ENCODE measurements at places on chromosomes 11 and 22.

- no peak for DNase-seq
Observed at GRCh38 chr22:29813563-29813962, 24.5 kb downstream of the ASCC2 start.

DNA sequence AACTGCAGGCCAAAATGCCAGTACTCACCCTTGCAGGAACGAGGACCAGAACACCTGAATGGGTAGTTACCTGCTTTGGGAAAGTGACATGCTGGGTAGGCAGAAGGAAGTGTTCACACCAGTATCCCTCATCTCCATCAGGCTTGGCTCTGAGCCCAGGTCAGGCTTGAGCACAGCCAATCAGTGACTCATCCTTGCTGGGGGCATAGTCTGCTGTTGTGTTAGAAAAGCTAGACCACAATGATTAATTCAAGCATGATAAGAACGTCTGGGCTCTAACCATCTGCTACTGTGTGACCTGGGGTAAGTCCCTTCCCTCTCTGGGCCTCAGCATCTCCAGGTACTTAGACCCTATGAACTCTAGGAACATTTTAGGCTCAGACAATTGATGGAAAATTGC is 450.4 kb downstream of the MIAT start:
- DNase-seq: peak; percentile 29

GRCh38 chr11:75079546-75079945 is 17.1 kb downstream of the OR2AT4 start:
- DNase-seq: no peak

DNA sequence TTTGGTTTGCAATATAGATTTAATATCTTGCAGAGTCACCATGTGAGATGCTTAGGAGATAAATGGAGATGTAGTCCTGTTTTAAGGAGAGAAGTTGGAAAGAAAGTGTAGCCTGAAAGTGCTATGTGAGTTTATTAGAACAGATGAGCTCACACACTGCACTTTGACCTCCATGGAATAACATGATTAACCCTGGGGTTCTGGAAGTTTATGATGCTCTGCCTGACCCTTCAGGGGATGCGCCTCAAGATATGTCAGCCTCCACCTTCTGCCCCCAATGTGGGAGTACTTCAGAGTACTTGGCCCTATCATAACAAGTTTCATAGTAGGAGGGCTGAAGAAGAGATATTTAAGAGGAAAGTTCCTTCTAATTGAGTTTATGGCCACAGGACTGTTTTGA is 23.3 kb upstream of the TRIM21 start:
- no peak for DNase-seq

DNA sequence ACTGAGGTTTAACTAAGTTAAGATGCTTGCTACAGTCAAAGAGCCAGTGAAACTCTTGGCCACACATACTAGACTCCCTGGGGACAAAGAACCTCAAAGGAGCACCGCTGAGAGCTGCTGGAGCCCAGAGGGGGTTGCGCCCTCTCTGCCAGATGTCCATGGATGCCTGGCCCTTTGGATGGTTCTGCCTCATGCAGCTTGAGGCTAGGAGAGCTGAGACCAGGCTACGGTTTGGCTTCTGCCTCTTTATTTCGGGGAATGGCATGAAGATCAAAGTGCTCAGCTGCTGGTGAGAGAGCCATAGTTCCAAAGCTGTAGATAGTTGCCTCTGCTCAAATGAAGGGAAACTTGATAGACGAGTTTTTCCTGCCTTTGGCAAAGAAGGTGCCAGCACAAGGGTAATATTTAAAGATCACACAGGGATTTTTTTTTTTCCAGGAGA is 43.0 kb downstream of the RASSF10 start:
- no peak for DNase-seq

GRCh38 chr11:31796499-31797189 is 14.5 kb downstream of the PAX6 start:
- DNase-seq: no peak

DNA sequence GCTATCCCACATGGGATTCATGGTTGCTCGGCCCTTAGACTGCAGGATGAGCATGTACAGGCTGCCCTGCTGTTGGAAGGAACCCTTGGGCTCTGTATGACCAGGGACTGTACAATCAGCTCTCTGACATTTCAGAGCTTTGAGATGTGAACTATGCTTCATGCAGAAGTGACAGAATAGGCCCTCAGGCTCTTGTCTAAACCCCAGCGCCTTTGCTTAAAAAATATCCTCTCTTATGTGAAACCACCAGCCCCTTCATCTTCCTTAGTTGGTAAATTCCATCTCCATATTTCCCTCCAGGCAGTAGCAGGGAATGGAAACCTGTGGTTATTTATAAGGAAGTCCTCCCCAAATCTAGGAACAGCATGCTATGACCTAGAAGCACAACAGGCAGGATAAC is 78.9 kb upstream of the PLET1 start:
- DNase-seq: no peak

GRCh38 chr11:84922836-84923235 is 704.3 kb downstream of the DLG2 start:
- no peak for DNase-seq

DNA sequence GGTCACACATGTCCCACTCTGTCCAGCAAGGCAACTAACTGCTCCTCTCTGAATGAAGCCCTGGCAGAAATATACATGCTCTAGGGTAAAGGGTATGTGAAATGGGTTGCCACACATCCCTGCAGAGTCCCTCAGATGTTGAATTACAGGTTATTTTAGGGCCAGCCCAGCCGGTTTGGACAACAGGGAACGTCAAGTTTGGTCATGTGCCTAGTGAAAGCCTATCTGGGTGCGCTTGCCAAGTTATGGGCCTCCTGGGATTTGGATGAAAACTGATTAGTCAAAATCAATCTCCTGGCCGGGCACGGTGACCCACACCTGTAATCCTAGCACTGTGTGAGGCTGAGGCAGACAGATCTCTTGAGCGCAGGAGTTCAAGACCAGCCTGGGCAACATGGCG is 10.4 kb downstream of the AP1B1 start:
- no peak for DNase-seq

DNA sequence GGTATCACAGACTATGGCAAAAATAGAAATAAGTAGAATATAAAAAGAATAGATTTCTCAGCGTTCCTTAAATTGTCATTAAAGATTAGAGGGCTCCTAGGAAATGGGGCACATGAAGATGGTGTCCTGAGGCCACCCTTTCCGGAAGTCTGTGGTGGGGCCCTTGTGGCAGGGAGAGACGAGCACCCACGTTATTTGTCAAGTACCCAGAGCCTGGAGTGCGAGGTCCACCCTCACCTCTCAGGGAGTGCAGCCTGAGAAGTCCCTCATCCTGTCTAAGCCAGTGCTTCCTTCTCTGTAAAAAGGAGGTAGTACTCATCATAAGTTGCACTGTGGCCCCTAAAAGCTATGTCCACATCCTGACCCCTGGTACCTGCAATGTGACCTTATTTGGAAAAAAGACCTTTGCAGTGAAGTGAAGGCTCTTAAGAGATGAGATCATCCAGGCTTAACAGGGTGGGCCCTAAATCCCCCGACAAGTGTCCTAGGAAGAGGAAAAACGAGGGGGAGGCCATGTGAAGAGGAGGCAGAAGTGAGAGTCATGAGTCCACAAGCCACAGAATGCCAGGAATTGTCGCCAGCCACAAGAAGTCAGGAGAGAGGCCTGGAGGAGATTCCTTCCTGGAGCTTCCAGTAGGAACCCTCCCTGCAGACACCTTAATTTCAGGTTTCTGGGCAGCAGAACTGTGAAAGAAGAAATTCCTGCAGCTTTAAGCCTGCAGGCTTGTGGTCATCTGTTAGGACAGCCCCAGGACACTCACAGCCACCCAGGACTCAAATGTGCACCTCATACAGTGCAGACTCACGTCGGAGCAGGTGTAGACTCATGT is 76.8 kb upstream of the CCND1 start:
- no peak for DNase-seq

DNA sequence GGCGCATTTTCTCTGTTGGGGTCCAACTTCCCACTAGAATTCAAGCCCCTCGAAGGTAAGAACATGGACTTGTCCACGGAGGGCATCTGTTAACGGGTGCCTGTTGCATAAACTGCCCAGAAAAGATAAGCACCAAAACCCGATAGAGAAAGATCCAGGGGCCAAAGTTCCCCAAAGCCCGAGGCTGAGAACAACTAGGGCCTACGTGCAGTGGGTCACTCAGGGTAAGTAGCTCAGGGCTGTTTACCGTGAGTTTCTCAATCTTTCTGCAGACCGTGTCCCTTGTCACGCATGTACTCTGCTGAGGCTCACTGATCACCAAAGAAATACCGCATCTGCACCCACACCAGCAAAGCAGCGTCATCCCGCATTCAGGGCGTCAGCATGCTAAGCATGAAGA is 24.4 kb downstream of the PGA5 start:
- no peak for DNase-seq

DNA sequence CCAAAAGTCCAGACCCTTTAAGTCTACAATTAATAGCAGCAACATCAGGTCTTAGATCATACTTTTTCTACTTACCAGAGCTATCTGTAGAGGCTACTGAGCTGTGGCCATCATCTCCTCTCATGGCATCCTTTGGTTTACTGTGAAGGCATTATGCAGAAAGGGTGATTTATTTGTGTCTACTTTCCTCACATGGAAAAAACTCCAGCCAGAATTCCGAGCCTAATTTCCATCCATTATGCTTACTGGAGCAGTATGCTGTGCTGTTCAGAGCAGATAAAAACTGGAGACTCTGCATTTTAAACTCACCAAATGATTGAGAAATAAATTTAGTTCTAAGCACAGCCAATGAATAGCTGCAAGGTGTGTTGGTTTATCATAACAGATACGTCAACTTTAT is 581.8 kb downstream of the ETS1 start:
- DNase-seq: no peak

DNA sequence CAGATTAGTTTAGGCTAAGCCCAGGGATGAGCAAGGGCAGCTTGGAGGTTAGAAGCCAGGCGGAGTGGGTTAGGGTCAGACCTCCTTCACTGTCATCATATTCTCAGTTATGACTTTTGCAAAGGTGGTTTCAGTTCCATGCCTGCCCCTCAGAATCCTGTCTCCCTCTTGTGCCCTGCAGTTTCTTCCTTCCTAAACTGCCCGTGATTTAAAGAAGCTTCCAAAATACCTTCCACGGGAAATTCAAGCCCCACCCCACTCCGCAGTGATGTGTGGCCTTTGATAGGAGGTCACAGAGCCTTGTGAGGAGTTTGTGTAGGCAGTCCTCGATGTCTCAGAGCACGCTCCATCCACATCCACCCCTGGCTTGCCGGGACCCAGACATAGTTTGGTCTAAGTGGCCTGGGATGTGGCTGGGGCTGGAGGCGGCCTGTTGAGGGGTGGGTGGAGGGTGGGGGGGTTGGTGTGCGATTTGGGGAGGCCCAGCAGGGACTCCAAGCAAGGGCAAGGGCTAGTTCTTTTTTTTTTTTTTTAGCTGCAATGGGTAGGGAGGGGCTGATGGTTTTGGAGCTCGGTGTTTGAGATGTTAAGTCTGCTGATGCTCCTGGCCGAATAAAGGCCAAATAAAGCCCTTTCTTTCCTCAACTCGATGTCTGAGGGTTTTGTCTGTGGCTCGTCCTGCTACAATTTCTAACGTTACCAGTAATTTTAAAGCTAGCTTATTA is 1.6 kb upstream of the IFITM1 start:
- no peak for DNase-seq

DNA sequence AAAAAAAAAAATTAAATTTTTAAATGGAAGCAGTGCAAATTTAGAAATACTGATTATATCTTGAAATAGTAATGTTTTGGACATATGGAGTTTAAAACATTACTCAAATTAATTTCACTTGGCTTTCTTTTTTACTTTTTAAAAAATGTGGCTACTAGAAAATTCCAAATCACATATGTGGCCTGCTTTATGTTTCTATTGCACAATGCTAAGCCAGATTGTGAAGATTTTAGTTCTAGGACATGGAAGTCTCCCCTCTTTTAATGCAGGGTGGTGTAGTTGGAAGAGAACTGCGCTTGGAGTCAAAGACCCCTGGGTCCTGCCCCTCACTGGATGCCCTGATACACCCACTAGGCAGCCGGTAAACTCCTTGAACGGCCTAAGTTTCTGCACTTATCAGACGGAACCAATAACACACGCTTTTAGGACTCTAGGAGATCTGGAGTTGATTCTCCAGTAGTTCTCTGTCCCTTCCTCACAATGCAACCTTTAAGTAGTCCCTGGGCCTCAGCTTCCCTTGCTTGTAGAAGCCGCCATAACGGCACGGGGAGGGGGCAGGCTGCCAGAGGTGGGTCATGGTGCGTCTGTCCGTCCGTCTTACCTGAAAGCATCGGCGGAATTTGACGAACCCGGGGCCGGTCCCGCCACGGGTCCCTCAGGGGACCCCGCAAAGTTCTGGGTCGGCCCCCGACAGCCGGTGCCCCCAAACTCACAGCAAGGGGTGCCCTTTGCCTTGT is 505 bp downstream of the FAM227A start:
- no peak for DNase-seq

GRCh38 chr22:17131686-17132085 is 10.5 kb upstream of the TMEM121B start:
- DNase-seq: peak; percentile 80

GRCh38 chr22:49380095-49380827 is 447.4 kb downstream of the BRD1 start:
- DNase-seq: no peak

- no peak for DNase-seq
Observed at GRCh38 chr22:30195245-30196140, 51.1 kb downstream of the LIF start.
